Astrocyte of the cerebellum (primary cell): ENCODE measurements at places on chromosomes 6 and 20.
A peak's percentile ranks its signal among the peaks of the same experiment; 100 is the strongest.

DNA sequence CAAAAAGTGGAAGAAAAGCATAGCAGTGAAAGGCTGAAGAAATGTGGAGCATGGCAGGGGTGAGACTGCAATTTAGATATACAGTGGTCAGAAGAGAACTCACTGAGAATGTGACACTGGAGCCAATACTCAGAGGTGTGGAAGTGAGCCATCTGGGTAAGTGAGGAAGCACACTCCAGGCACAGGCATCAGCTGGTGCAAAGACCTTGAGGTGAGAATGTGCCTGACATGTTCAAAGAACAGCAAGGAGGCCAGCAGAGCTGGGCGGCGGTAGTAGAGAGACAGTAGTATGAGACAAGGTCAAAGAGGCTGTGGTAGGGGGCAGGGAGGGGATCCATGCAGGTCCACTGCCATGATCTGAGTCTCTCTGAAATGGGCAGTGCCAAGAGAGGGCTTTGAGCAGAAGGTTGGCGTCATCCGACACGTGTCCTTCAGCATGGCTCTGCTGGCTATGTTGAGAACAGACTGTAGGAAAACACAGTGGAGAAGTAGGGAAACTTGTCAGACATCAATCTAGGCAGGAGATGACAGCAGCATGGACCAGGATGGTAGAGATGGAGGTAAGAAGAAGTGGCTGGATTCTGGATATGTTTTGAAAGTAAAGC is 84.4 kb downstream of the PLCG1 start:
- no peak for DNase-seq

GRCh38 chr6:108359901-108360882 is 65.3 kb downstream of the AFG1L start:
- no peak for DNase-seq

GRCh38 chr6:146277142-146277541 is 248.3 kb downstream of the GRM1 start:
- DNase-seq: no peak

GRCh38 chr6:151391471-151392413 is at the start of gene ZBTB2:
TSS of gene ZBTB2 (minus strand) at chr6:151391559. CDS start at chr6:151373637, 17,922 bp downstream.
- peak; percentile 54 for DNase-seq

GRCh38 chr20:5586720-5587119 is 163.5 kb upstream of the SHLD1 start:
- no peak for DNase-seq
